T-helper 17 cell (primary cell): ENCODE measurements at places on chromosomes 12 and 14.

DNA sequence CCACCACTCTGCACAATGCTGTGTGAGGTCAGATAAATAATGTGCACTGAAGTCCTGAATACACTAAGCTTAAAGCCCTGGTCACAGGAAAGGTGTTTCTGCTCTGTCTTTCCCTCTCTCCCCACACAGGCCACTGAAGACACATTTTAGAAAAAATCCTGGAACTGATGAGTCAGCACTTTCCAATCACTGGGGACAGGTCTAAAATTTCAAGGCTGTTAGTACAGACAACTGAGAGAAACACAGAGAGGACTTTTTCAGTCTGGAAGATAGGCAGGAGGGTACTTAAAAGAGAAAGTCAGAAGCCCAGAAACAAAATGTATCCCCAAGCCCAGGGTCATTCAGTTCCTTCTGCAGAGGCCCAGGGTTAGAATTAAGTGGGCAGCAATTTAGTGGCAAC, 333.9 kb upstream of the CCDC196 start:
- DNase-seq: no peak

- DNase-seq: no peak
Observed at GRCh38 chr14:81837304-81837703, 303.7 kb upstream of the SEL1L start.

GRCh38 chr12:44405297-44405696, 470.8 kb downstream of the NELL2 start:
- no peak for DNase-seq

GRCh38 chr14:51627313-51627712, 24.4 kb upstream of the FRMD6 start:
- DNase-seq: no peak

- DNase-seq: no peak
Observed at GRCh38 chr12:5402009-5402935, 29.6 kb upstream of the NTF3 start.

DNA sequence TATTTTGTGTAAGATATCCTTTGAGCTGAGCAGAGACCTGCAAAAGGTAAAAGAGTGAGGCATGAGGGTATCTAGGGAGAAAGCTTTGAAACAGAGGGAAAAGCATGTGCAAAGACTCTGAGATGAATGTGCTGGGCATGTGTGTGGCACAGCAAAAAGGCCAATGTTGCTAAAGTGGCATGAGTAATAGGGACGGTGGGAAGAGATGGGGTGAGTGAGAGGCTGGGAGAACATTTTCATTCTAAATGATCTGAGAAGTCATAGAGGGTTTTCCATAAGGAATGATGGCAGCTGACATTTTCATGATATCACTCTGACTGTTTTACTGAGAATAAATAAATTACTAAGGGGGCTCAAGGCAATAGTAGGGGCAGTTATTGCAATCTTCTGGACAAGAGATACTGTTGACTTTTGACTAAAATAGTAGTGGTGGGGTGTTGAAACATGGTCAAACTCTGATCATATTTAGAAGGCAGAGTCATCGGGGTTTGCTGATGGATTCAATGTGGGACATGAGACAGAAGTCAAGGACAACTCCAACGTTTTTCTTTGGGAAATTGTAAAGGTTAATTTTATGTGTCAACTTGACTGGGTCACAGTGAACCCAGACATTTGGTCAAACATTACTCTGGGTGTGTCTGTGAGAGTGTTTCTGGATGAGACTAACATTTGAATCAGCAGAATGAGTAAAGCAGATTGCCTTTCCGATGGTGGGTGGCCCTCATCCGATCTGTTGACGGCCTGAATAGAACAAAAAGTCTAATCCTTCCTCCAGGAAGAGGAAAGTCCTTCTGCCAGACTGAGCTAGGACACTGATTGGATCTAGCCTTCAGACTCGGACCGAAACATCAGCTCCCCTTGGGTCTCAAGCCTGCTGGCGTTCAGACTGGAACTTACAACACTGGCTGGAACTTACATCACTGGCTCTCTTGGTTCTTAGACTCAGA, 193.9 kb upstream of the PLXNC1 start:
- no peak for DNase-seq

DNA sequence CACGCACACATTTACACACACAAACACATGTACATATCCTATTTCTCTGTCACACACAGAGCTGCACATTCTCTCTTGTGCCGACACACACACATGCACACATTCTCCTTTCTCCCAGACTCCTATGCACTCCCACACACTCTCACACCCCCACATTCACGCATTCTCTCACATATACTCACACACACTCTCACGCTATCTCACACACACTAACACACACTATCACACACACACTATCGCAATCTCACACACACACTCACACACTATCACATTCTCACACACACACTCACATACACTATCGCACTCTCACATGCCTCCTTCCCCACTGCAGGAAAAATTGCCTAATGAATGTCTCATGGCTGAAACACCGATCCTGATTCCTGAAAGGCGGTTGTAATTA, 450.7 kb downstream of the AACS start:
- DNase-seq: no peak

DNA sequence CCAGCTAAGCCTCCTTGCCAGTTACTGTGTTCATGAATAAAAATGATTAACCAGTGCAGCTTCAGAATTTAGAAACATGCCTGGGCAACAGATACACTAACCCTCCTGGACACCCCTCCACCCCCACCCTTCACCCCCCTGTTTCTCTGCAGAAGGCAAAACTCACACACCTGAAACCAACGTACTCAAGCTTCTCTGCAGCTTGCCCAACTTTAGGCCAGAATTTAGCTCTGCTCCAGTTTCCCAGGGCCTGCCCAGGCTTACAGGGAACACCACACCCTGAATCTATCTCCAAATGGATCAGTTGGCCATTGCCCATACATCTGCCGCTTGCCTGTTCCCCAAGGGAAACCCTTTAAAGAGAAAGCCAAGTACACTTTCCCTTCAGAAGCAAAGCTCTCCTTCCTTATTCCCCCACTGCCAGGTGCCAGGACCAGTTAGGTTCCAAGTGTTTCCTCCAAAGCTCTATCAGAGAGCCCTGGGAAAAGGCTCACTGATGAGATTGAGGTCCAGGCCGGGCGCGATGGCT, 1.8 kb upstream of the SPPL3 start:
- DNase-seq: no peak

GRCh38 chr14:22397221-22397737, 191.7 kb downstream of the DAD1 start:
- no peak for DNase-seq

GRCh38 chr12:123761841-123762714, at the start of gene DNAH10:
TSS of gene DNAH10 (plus strand) at chr12:123762301. CDS start at chr12:123762337, 36 bp downstream.
- DNase-seq: no peak

DNA sequence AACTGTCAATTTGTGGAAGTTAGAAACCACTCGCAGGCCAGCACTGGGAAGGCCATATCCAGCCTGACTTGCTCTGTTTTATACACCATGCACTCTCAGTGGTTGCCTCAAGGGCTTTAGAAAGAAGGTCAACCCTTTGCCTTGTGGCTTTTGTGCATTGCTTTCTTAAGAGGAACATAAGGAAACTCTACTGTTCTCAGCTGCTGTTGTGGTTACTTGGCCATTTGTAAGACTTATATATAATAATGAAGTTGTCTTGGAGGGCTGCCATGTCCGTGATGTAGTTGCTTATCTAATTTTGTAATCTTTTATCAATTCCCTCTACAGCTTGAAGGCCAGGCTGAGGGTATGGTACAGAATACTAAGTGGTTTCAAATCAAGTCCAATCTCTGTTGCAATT, 637.8 kb downstream of the DIO2 start:
- DNase-seq: no peak

DNA sequence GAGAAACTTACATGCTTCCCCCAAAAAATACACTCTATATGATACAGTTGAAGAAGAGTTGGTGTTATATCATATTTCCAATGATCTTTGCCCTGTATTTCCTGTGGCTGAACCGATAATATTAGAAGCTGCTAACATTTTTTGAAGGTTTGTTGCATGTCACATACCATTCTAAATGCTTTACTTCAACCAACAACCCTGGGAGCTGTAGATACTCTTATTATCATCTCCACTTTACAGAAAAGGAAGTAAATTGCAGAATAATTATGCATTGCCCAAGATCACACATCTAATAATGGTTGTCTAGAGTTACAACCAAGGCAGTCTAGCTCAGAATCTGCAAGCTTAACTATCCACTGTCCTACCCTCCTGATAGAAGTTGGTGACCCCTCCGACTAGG, 182.8 kb downstream of the NUAK1 start:
- no peak for DNase-seq

DNA sequence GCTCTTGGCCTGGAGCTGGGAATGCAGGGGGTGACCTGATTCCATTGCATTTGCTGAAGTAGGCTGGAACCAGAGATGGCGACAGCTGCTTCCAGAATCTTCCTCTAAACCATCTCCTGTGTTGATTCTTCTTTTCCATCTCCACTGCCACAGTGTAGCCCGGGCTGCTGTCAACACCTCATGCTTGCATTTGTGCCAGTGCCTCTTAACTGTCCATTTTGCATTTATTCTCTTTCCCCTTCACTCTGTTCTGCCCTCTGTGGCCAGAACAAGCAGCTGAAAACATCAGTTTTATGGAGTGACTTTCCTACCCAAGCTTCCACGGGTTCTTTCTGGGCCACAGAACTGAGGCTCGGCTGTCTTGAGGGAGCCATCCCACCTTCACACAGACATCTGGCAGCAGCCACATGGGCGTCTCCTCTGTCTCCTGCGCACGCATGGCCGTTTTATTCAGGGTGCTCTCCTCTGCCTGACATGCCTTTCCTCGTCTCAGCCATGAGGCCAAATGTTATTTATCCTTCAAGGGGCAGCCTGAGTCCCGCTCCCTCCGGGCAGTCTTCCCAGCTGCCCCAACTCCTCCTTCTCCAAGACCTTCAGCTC, 51.7 kb downstream of the SMOC1 start:
- DNase-seq: no peak

- DNase-seq: no peak
Observed at GRCh38 chr14:52413729-52414408, 99.8 kb downstream of the PTGER2 start.

DNA sequence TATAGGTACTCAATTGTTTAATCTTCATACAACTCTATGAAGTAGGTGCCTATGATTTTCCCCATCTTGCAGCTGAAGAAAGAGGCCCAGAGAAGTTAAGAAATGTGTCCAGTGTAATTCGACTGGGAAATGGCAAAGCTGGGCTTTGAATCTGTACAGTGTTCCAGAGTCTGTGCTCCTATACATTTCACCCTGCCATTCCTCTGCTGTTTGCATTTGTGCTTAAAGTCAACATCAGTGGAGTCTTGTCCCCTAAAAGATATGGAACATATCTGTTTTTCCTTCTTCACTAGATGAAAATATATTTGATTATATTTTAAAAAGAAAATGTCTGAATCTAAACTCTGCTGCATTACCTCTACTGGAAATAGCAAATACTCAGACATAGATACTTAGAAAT, 88.6 kb downstream of the SEC23A start:
- no peak for DNase-seq

- DNase-seq: peak; percentile 34
Observed at GRCh38 chr12:121804417-121805111, 755 bp downstream of the SETD1B start.

GRCh38 chr12:29428633-29429032, 47.7 kb upstream of the ERGIC2 start:
- DNase-seq: no peak

DNA sequence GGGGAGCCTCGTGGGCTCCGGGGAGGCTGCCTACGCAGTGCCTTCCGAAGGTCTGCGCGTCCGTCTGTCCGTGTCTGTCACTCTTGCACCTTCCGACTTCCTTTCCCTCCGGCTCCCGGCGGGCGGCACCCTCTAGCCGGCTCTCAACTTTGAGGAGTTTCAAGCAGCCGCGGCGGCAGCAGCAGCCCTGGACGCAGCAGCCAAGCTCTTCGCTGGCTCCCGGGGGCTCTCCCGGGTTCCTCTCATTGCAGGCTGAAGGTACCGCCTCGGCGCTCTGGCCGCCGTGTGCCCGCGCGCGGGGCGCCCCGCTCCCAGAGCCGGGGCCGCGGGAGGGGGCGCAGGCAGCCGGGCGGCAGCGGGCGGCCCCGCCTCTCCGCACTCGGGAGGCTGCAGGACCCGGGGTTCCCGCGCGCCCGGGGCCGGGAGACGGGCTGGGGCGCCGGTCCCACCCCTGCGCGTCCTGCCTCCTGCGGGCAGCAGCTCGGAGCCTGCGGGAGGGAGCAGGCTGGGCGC, at the start of the genes AMIGO2 and PCED1B:
Gene AMIGO2 (minus strand): TSS at position 492 of the 513 bp plus-strand sequence. CDS start 957 bp downstream, outside the sequence.
Gene PCED1B (plus strand): TSS at position 154 of the 513 bp plus-strand sequence. CDS start 155,443 bp downstream, outside the sequence.
- peak; percentile 16 for DNase-seq

GRCh38 chr12:54138219-54138618, 50.6 kb downstream of the SMUG1 start:
- DNase-seq: no peak

DNA sequence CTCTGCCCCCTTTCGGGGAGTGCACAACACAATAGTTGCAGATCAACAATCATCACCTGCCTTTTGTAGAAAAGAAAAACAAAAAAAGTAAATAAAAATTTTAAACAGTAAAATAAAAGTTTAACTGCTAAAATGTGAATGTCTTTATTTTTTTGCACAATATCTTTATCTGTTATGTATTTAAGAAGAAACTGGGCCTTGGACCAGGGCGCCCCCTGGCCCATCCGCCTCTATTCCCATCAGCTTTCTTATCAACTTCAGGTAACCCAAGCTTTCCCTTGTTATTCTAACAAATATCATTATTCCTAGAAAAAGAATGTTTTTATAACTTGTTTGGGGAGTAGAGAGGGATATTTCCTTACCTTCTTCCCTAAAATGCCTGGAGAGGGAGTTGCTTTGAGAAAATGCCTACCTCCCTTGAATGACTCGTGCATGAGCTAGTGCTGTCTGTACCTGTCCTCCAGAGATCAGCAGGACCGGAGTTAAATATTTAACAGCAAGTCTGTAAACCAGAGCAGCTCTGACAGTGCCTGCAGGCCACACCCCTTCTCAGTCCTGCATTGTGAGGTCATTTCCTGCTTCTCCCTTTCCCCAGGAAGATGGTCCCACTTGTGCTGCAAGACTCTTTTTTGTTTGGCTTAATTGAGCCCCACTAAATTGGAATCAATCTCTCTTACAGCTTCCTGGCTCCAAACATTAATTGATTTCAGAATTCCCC, 192.8 kb upstream of the RGS6 start:
- DNase-seq: no peak

- no peak for DNase-seq
Observed at GRCh38 chr12:94186278-94187241, 38.2 kb downstream of the PLXNC1 start.

DNA sequence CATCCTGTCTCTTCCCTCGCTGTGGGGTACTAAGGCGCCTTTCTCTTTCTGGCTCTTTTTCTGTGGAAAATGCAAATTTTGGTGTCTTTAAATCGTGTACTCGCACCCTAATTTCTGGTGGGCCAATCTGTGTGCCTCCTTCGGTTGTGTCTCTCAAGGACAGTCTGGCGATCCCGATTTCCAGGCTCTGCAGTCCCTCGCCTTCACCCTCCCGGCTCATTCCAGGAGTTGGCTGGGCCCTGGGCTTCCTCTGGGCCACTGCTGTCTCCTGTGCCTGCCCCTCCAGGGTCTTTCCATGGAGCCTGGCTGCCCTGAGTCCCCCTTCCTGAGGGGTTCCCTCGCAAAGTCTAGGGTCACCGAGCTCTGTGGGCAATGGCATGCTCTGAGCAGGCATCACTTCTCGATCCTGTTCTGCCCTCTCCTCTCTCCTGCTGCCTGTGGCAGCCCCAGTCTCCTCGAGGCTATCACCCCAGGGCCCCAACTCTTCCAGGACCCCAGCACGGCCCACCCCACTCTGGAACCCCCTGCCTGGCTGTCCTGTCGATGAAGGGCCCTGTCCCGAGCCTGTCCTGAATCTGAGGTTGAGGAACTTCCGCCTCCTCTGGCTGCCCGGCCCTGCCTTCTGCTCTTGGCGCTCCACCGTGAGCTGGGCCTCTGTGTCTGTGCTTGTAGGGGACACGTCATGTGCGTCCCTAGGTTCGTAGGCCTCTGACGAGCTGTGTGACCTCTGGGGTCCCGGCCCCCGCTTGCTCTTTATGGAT, 24.1 kb downstream of the AHNAK2 start:
- DNase-seq: no peak
